Activated CD4-positive, alpha-beta memory T cell treated with anti-CD3 and anti-CD28 coated beads, Interleukin-2, amount 10 ng/mL, durations not matched to agents 7 days and 5 days (primary cell): ENCODE measurements at places on chromosomes 6 and 20. TPM values are rescaled to one million over a fixed set of nuclear protein-coding genes. Genes with fewer than 3 reads are reported as not detected.
A peak's percentile ranks its signal among the peaks of the same experiment; 100 is the strongest.

GRCh38 chr6:6402006-6402405 is 81.5 kb upstream of the F13A1 start:
- no peaks in the 10 kb centered on the region for H3K4me1 ChIP-seq
- no peaks in the 10 kb centered on the region for H3K36me3 ChIP-seq
- H3K27me3 ChIP-seq = peaks cover 6% of the 10 kb centered on the region
- H3K4me3 ChIP-seq = no peak overlapping the region
- no peak for DNase-seq
- no peak overlapping the region for H3K27ac ChIP-seq

GRCh38 chr6:124099520-124099919 is 295.9 kb downstream of the NKAIN2 start:
- DNase-seq = no peak
- H3K36me3 ChIP-seq = no peaks in the 10 kb centered on the region
- H3K27me3 ChIP-seq = no peaks in the 10 kb centered on the region
- H3K27ac ChIP-seq = no peak overlapping the region
- no peak overlapping the region for H3K4me3 ChIP-seq

DNA sequence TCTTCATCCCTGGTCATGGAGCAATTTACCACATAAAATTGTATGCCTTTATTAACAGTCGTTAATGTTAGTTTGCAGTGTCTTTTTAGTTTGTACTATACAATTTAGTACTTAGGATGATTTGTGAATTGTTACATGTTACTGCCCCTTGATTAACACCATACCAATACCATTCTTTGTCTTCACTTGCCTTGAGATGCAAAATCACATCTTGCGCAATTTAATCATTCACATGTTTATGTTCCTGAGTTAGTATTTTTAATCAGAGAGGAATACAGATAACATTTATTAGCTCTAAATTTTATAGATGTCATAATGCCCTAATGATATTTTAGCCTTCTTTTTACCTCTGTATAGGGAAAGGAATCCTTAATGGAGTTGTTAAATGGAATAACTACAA is 114.1 kb downstream of the SCAF8 start:
- no peak overlapping the region for H3K4me3 ChIP-seq
- peaks cover 18% of the 10 kb centered on the region for H3K36me3 ChIP-seq
- H3K4me1 ChIP-seq = no peaks in the 10 kb centered on the region

Gene ATP6V1G2
- 3.8 TPM for total RNA-seq

DNA sequence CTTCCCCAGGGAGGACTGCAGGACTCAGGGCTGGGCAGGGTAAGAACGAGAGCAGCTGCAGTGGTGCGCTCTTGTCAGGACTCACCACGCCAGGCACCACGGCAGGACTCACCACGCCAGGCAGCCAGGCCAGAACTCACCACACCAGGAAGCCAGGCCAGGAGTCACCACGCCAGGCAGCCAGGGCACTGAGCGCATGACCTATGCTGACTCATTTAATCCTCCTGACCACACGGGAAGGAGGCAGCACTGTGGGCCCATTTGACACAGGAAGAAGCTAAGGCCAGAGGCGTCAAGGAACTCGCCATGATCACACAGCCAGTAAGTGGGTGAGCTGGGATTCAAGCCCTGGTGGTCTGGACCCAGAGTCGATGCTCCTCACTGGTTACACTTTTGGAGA is 189.3 kb downstream of the PREX1 start:
- no peak overlapping the region for H3K4me3 ChIP-seq
- no peaks in the 10 kb centered on the region for H3K27me3 ChIP-seq
- peaks cover 45% of the 10 kb centered on the region for H3K4me1 ChIP-seq
- peak overlapping the region; percentile 72 for H3K27ac ChIP-seq
- DNase-seq = peak; percentile 38
